ENCODE measurements at places on chromosomes 2 and 18.

GRCh38 chr2:105576440-105577241 lies 168.1 kb upstream of the NCK2 start:
- DNase-seq = no peak

DNA sequence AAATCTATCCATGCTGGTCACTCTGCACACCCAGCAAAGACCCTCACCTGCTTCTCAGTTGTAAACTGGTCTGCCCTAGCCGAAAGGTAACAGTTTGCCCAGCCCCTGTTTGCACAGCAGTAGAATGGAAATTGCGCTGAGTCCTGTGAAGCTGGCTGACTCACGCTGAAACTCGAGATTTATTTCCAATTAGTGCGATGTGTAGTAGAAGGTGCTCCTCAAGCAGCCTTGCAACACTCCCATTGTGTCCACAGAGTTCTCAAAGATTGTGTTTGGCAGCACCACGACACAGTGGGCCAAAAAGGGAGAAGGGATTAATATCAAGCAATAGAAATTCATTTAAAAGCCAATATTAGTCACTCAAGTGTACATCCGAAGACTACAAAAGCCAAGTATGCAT lies 21.7 kb upstream of the APCDD1 start:
- no peak for DNase-seq

GRCh38 chr2:33215299-33215698 lies 261.1 kb upstream of the RASGRP3 start:
- no peak for DNase-seq

- no peak for DNase-seq
Measured at GRCh38 chr18:49304751-49305150, 155.7 kb downstream of the DYM start.

DNA sequence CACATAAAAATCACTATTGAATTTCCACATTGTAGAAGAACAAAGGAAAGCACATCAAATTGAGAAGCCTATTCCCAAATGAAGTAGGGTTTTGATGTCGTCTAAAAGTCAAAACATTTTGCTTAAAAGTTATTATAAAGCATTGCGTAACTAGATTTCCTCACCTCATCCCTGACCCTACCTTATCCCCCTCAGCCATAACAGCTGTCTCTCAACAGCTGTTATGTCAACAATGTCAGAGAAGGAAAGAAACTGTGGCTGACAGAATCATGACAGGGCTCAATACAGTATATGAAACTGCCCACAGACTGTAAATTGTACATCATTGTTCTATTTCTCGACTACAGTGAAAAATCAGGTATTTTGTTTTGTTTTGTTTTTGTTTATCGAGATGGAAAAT lies 63.0 kb upstream of the ACVR1C start:
- DNase-seq = no peak

DNA sequence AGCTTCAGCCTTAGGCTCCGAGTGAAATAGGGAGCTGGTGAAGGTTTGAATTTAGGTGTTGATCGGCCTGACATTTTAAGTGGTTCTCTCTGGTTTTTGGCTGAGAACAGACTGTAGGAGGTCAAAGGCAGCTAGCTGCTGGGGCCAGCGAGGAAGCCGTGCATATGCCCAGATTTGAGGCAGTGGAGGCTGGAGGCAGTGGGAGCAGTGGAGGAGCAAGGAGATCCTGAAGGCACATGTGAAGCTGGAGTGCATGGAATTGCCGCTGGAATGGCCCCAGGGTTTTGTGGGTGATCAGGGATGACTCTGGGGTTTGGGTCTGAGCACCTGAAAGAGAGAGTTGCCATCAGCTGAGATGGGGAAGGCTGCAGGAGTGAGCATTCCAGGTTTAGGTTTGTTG lies 25.1 kb downstream of the STEAP3 start:
- DNase-seq = no peak

DNA sequence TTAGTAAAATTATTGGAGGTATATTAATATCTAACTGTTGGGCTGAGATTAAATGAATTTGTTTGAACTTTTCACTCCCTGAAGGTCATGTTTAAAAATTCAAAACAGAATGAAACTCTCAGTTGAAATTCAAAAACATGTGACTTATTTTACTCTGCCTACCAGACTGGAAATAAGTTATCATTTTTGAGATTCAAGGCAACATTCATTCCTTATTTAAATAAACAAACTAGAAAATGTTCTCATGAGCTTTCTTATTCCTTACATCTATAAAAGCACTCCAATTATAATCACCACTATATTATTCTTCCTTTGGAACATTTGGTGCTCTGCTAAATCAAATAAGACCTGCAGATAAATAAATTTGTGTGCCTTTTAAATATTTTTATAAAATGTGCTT lies 217.8 kb downstream of the CDH2 start:
- no peak for DNase-seq

DNA sequence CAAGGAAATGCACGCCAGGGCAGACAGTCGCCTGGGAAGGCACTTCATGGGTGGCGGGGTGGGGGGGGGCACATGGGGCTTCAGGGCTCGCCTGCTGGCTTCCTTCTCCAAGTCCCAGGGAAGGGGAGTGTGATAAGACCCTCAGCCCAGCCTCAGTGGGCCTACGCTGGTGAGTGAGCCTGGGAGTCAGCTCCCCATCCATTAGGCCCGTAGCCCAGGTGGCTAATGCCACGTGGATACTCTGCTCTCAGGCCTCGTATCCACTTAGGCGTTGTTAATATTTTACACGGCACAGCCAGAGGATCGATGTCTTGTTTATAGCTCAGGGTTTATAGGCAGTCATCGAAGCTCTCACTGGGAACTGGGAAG lies 47.1 kb downstream of the KCNIP3 start:
- DNase-seq = no peak

DNA sequence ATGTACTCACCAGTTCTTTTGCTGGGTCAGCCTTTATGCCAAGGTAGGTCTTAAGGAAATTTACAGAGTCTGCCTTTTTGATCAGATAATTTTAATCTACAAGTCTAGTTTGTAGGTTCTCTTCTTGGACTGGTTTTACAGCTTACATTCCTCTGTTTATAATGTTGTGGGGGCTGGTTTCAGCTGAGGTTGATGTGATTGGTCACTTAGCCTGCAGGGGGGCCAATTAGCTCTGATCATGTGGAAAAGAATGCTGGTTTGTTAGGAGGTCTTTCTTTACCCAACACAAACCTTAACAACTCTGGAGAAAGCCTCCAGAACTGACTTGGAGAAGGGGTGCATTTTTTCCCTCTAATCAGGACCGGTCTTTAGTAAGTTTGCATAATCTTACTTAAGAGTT lies at the start of gene KCNJ13:
Gene KCNJ13, minus strand, starts transcription at position 131 of the 400 bp plus-strand sequence. CDS start 5,203 bp downstream, outside the sequence.
- DNase-seq = no peak

DNA sequence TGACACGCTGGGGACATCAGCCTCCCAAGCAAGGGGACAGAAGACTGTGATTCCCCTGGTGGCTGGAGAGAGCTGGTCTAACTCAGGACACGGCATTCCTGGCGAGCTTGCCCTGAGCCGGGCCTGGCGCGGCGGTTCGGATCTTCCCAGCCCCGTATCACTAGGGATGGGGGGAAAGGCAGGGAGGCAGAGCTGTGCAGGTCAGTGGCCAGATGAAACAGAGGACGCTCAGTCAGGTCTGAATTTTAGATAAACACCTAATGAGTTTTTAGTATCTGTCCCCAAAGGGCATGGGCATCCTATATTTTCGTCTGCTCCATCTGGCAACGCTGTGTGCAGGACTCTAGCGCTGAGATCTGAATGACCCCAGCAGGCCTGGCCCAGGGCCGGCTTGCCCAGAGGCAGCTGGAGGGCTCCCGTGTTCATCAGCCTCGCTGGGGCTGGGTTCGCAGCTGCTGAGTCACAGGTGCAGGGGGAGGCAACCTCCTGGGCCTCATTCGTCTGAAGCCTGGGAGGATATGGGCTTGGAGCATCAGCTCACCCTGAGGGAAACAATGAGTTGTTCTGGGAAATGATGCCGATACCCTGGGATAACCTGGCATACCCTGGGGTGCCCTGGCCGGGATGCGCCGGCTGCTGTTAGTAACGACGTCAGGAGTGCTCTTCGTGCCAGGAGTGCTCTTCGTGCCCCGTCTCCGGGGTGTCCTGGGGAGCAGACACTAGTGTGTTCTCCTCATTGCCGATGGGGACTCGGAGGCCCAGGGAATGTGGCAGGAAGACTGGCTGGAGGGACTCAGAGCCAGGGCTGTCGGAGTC lies 48.1 kb upstream of the HPCAL1 start:
- DNase-seq = no peak
